T-helper 17 cell (primary cell): ENCODE measurements at places on chromosomes 3 and 15.
A peak's percentile ranks its signal among the peaks of the same experiment; 100 is the strongest.

GRCh38 chr3:32374788-32375595 lies 16.7 kb upstream of the CMTM7 start:
- peak overlapping the region; percentile 88 for H3K27ac ChIP-seq
- peak; percentile 15 for DNase-seq
- no peak overlapping the region for H3K4me3 ChIP-seq
- H3K27me3 ChIP-seq: no peaks in the 10 kb centered on the region
- H3K4me1 ChIP-seq: peaks cover 17% of the 10 kb centered on the region
- no peaks in the 10 kb centered on the region for H3K36me3 ChIP-seq

GRCh38 chr3:58776231-58776630 lies 109.7 kb upstream of the FAM3D start:
- H3K36me3 ChIP-seq: no peaks in the 10 kb centered on the region
- no peaks in the 10 kb centered on the region for H3K4me1 ChIP-seq
- H3K27me3 ChIP-seq: no peaks in the 10 kb centered on the region

GRCh38 chr3:178536211-178537079 lies at the start of gene KCNMB2:
KCNMB2 (plus strand) TSS chr3:178536436.
- peaks cover 3% of the 10 kb centered on the region for H3K36me3 ChIP-seq
- H3K27ac ChIP-seq: no peak within 1 kb of the TSS
- peaks cover 70% of the 10 kb centered on the region for H3K27me3 ChIP-seq
- peaks cover 6% of the 10 kb centered on the region for H3K4me1 ChIP-seq

DNA sequence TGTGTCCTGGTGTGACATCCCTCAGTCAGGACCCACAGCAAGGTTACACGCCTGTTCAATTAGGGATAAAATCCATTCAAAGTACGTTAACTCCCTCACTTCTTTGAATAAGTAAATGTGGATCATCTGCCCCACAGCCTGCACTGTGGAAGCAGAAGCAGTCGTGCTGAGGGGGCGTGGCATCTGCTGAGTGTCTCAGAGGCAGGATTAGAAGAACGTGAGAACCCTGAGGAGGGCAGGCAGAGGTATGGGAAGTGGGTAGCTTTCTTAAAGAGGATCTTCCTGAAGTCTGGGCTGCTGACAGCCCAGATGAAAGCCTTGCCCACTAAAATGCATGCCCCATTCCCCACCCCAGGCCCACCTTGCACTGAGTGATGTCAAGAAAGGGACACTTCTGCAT lies 28.5 kb downstream of the CRABP1 start:
- no peaks in the 10 kb centered on the region for H3K4me1 ChIP-seq
- H3K4me3 ChIP-seq: no peak overlapping the region
- peaks cover 29% of the 10 kb centered on the region for H3K27me3 ChIP-seq
- no peak overlapping the region for H3K27ac ChIP-seq
- H3K36me3 ChIP-seq: no peaks in the 10 kb centered on the region

DNA sequence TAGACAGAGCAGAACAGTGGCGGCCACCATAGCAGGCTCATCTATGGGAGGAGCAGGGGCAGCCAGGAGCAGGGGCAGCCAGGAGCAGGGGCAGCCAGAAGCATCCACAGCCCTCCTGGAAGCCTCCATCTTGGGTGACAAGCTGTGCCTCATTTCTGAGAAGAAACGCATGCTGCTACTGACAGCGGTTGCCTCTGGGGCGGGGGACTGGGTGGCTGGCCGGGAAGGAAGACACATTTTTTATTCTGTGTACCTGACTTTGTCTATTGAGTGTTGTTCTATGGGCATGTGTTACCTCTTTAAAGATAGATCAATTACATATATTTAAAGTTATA lies 71.5 kb upstream of the KLF13 start:
- no peak overlapping the region for H3K4me3 ChIP-seq
- peaks cover 17% of the 10 kb centered on the region for H3K4me1 ChIP-seq
- no peak for DNase-seq
- no peak overlapping the region for H3K27ac ChIP-seq
- no peaks in the 10 kb centered on the region for H3K27me3 ChIP-seq
- H3K36me3 ChIP-seq: no peaks in the 10 kb centered on the region
